ENCODE measurements at places on chromosomes 7 and 10.

- peak; percentile 73 for DNase-seq
Measured at GRCh38 chr10:59817773-59818172, 64.5 kb upstream of the MRLN start.

DNA sequence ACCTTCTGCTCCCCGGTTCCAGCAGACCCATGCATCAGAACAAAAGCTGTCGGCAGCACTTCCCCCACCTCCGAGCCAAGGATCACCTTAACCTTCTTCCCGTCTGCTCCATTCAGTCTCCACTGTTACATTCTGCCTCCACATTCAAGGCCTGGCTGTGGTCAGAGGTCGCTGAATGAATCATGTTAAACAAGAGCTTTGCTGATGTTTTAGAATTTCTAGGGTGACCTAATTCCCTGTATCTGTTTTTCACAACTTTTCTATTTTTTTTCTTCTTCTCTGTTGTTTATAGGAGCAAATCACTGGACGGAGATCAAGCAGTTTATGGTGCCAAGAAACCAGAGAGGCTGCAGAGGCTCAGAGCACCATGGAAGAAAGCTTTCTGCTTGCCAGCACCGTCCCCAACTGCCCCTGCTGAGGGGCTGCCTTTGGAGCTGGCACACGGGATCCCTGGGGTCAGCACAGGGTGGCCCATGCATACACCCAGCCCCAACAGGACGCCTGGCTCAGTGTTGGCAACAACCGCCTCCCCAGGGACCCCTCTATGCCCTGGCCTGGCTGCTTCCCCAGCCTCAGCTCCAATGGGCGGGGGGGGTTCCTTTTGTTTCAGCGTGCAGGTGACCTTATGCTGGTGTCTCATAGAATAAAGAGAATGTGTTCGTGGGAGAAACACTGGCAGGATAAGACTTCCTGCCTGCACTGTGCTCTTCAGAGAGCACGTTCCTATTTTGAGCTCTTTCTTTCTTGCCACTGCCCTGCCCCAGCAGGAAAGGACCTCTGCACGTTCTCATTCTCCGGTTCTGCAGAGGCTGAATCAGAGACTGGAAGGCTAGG is 182.7 kb upstream of the LYZL2 start:
- DNase-seq, result peak; percentile 82

GRCh38 chr10:2990764-2991163 is 76.6 kb upstream of the PFKP start:
- DNase-seq, result no peak

GRCh38 chr10:12513775-12514673 is 164.7 kb downstream of the CAMK1D start:
- peak; percentile 50 for DNase-seq

- no peak for DNase-seq
Measured at GRCh38 chr7:130777426-130777825, 43.4 kb upstream of the KLF14 start.

- DNase-seq, result no peak
Measured at GRCh38 chr10:30598105-30598776, 31.3 kb downstream of the LYZL2 start.

DNA sequence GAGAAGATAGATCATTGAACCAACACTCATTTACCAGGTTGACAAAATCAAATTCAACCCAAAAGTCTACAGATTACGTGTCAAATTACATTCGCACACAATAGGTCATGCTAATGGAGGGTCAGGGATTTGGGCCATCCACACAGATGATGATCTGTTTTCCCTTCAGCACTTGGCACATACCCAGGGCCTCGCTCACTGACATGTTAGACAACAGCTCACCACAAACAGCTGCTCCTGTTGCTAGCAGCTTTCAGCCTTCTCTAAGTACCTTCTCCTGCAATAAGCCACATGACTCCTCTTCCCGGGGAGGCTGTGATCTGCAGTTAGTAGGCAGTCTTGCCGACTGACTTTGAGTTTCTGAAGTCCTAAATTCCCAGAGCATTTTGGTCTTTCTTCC is 18.4 kb downstream of the NKX2-3 start:
- DNase-seq, result peak; percentile 28

- no peak for DNase-seq
Measured at GRCh38 chr10:71554671-71555070, 158.0 kb downstream of the CDH23 start.

DNA sequence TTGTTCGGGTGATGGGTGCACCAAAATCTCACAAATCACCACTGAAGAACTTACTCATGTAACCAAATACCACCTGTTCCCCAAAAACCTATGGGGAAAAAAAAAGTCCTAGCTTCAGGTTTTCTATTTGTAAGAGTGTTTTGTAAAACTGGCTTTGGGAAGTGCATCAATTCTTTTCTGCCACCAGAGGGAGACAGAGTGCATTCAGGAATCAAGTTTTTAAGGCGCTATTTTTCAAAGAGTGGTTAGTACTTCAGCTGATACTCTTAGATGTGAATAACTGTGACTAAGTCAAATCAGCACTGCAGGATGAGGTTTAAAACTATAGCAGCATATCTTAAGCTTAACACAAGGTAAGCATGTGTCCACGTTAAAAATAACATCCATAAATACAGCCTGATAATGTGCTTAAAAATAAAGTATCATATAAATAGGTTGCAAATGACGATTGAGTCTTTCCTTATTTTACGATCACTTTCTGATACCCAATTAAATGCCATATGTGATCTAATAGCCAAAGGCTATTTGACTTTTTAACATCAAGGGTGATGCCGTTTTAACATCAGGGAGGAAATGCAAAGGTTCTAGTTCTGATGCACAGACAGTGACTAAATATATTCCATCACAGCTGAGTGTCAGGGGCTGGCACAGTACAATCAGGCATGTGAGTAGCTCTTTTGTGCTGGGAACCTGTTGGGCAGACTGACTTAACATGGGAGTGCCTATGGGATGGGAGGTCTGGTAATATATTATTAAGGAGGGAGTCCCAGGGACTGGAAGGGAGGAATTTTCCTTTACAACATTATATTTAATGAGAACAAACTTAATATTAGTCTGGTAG is 10.6 kb upstream of the LYZL2 start:
- DNase-seq, result peak; percentile 78

GRCh38 chr7:55730197-55730596 is 132.4 kb downstream of the SEPTIN14 start:
- peak; percentile 27 for DNase-seq

DNA sequence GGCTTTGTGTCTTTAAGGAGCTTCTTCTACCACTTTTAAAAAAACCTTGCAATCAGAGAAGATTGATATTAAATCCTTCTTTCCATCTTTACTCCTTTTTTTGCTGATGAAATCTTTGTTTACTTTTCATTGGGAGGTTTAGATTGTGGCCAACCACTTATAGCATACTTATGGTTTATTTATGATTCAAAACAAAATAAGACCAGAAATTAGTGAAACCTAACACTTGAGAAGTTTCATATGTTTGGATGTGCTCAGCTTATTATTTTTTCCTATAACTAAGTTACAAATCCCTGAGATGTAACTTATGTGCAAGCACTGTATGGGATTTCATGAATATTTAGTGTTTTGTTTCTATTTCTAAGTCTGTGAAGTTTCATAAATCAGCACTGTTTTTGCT is 13.5 kb upstream of the PRPS1L1 start:
- no peak for DNase-seq

DNA sequence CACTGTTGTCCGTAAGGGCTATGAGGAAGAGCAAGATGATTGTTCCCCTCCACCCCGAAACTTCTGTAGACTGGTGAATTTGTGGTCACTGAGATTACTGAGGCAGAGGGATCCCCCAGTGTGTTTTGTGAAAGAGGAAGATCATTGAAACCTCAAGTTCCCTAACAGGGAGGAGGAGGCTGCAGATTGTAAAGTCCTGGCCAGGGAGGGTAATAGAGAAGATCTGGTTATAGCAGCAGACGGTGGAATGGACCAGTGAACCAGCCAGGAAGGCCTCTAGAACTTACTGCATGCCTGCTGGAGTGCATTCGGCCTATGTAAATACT is 31.1 kb downstream of the LMTK2 start:
- no peak for DNase-seq

DNA sequence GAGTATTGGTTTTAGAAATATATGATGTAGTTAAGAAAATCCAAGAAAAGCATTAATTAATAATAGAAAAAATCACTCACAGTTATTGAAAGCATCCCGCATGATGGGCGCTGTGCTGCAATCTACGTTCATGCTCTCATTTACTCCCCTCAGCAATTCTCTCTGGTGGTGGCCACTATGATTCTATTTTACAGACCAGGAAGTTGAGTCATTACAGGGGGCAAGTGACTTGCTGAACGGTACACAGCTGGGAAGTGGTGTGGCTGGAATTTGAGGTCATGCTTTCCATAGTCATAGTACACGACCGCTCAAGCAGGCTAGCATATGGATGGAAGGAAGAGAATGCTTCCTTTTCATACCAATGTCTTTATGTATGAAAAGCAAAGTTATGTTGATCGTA is 117.4 kb downstream of the TES start:
- DNase-seq, result peak; percentile 61

DNA sequence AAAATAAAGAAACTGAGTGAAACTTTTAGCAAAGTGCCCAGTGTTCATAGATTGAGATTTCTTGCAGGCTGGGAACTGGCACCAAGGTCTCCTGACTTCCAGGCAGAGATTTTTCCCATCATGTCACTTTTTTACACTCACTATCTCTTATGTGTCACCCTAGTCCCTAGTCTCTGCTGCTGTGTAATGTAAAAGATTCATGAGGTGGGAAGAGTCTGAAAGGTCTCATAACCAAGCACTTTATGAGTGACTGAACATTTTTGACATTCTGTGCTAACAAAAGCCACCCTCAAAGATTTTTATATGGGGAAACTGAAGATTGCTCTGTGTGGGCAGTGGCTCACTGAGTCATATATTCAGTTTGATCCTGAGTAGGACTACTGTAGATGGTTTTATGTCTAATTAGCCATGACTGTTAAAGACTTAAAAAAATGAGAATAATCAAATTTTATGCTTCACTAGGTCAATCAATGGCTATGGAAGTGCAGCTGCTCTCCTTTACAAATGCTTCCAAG is 900.3 kb upstream of the SORCS1 start:
- DNase-seq, result no peak

DNA sequence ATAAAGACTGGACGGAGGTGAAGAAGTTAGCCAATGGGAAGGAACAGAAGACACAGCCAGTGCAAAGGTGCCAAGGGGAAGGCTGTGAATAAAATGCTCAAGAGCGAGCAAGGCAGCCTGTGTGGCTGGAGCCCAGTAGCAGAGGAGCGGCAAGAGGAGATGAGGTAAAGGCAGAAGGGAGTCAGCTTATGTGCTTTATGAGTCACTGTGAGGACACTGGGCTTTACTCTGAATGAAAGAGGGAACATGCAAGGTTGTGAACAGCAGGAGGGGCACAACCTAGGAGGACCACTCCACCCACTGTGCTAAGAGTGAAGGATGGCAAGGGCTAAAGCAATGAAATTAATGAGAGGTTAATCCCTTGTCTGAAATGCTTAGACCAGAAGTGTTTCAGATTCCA is 129.0 kb upstream of the ODAD2 start:
- DNase-seq, result no peak

DNA sequence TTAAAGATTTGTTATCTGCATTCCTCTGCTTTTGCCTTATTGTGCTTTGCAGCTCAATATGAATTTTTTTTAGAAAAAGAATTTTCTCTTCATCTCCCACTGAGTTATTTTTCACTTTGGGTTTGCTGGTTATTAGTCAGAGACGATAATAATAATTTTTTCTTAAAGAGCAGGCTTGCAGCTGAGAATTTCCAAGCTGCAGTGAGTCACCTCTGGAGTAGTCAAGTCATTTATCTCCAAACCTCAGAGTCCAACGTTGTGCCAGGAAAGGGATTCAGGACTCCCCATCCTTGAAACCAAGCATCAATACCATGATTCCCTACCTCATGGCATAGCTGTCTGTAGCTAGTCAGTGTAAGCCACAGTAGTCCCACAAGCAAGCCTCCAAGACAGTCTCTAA is 15.2 kb upstream of the EGR2 start:
- peak; percentile 83 for DNase-seq

- DNase-seq, result no peak
Measured at GRCh38 chr10:49080965-49081364, 34.4 kb downstream of the VSTM4 start.

GRCh38 chr10:7810443-7810842 is 7.9 kb upstream of the TAF3 start:
- DNase-seq, result no peak

DNA sequence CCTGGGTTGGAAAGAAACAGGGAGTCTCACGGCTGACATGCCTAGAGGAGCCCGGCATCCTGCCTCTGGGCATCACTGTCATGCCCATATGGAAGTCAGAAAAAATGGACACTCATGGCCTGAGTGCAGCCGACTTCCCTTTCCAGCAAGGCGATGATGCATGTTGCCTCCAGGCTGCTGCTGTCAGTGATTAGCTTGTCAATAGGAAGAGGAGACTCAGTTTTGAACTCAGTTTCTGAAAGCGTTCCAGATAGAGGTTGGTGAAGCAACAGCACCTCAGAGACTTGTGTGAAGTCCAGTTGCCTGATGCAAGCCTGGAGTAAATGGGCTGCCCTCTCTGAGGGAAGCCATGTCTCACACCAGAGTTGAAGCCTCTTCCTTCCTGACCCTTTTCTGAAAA is 148.4 kb downstream of the TPST1 start:
- no peak for DNase-seq

- no peak for DNase-seq
Measured at GRCh38 chr7:1712907-1713501, 42.9 kb downstream of the ELFN1 start.

GRCh38 chr10:14142606-14143250 is 188.0 kb downstream of the FRMD4A start:
- no peak for DNase-seq

DNA sequence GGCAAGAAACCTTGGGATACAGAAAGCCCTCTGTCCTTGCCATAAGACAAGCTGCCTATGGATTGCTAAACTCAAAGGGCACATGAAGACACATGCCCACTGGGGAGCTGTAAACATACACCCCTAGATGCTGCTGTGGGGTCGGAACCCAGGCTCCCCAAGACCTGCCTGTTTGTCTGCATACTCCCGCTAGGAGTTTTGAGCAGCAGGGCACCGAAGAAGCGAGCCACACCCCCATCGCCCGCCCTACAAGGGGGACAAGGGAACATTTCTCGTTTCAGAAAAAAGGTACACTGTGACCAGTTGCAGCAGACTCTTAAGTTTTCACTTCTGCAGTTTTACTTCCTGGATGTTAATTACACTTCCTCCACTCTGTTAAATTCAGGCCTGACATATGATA is 680.2 kb upstream of the GHITM start:
- no peak for DNase-seq

DNA sequence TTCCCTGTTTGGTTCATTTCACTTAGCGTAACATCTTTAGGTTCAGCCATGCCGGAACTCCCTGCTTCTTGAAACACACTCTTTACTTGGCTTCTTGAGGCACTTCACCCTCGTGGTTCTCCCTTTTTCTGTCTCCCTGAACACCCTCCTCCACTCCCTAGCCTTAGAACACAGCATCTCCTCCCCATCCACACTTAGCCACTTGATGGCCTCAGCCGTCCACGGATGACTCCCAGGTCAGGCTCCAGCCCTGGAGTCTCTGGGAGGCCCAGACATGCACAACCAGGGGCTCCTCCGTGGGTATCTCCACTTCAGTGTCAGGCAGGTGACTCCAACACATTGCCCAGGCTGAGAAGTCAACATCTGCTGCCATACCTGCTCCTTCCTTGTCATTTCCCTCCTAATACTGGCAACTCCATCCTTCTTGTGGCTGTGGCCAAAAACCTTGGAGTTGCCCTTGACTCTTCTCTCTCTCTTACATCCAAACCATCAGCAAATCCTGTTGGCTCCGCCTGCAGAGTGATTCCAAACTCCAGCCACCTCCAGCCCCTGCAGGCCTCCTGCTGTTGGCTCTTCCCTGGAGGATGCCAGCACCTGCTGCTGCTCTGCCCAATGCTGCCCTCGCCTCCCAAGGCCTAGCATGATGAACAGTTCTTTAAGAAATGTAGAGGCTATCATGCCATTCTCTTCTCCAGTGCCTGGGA is 8.4 kb upstream of the INMT start:
- DNase-seq, result peak; percentile 24
